ENCODE measurements at places on chromosomes 7 and 10.

DNA sequence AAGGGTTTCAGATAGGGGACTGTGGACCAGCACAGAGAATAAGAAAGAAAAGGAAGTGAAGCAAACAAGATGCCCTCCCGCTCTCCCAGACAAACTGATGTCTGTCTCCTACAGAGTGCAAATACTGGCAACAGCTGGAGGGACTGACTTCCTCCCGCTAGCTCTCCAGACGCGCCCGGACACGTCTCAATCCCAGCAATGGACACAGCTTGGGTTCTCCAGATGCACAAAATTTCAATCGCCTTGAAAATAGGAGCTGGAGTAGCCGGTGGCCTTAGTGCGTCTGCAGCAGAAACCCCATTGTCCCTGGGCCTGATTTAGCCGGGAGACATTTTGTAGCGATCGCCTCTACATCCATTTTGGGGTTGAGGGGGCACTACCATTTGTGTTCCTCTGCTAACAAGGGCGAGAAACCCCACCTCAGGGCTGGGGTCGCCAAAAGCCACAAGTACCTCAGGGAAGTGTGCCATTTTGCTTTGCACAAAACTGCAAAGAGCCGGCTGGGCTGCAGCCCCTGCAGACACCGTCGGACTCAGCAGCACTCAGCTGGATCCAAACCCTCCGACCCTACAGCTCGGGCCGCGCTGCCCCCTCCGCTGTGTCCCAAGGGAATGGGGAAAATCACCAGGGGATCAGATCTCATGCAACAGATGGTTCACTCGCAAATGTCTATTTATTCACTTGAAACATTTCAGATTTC is 5.9 kb downstream of the CPA2 start:
- DNase-seq, result no peak

GRCh38 chr10:106133451-106133850 is 1031.1 kb downstream of the SORCS1 start:
- DNase-seq, result no peak

DNA sequence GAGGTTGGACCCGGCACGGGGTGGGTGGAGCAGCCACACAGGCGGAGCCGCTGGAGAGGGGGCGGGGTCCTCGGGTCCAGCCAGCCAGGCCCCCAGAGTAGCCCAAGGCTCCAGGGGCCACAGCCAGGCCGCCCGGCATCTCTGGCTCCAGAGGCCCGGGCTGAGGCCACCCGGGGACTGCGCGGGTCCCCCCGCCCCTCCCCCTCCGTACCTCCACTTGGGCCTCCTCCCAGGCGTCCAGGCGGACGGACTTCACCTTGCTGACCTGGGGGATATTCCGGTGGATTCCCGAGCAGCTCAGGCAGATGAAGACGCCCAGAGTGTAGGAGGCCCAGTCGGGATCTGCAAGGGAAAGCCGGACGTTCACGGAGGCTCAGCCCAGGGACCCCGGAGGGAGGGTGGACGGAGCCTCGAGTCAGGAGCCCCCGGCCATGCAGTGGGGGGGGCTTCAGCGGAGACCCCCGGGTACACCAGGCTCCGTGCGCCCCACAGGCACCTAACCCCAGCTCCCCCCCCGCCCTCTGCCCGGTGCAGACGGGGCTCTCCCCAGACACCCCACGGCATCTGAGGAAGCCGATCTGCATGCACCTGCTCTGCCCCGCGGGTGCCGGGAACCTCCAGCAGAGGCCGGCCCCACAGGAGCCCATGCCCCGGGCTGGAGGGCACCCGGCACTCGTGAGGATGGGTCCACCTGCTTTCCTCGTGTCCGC is 19.2 kb downstream of the ADAP1 start:
- DNase-seq, result peak; percentile 10

DNA sequence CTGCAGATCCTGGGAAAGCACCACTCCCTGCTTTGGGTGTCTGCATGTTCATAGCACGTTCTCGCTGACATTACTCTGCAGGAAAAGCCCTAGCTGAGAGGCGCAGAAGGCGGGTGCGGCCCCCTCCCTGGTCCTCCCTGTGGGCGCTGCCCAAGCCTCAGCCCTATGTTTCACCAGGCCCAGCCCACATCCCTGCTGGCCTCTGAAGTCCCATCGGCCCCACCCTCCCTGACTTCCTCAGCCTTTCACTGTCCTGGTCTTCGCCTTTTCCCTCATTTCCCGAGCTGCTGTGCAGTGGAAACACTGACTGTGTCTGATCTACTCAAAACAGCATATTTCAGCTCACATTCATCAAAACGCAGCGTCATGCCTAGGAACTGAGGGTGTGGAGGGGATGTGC is 36.3 kb upstream of the DIP2C start:
- no peak for DNase-seq

DNA sequence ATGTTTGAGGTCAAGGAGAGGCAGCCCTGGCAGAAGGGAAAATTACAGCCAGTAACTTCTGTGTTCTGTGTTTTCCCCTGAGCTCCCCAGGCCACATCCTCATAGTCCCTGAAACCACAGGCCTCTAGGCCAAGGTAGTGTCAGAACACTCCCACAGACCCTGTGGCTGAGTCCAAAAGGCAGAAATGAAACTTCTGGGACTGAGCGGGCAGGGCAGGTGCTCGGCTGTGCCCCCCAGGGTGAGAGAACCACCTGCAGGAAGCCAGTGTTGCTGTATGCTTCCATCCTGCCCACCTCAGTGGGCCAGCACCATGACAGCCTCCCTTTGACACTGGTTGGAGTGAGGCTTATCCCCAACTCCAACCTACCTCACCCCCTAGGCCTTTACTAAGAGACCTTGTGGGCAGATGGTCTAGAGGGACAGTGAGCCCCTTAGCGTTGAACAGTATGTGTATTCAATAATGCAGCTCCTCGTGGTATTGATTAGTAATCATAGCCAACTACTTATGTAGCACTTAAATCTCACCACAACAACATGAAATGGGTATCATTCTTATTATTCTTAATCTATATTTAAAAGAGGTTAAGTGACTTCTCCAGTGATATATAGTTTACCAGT is 30.3 kb downstream of the PIK3CG start:
- no peak for DNase-seq

DNA sequence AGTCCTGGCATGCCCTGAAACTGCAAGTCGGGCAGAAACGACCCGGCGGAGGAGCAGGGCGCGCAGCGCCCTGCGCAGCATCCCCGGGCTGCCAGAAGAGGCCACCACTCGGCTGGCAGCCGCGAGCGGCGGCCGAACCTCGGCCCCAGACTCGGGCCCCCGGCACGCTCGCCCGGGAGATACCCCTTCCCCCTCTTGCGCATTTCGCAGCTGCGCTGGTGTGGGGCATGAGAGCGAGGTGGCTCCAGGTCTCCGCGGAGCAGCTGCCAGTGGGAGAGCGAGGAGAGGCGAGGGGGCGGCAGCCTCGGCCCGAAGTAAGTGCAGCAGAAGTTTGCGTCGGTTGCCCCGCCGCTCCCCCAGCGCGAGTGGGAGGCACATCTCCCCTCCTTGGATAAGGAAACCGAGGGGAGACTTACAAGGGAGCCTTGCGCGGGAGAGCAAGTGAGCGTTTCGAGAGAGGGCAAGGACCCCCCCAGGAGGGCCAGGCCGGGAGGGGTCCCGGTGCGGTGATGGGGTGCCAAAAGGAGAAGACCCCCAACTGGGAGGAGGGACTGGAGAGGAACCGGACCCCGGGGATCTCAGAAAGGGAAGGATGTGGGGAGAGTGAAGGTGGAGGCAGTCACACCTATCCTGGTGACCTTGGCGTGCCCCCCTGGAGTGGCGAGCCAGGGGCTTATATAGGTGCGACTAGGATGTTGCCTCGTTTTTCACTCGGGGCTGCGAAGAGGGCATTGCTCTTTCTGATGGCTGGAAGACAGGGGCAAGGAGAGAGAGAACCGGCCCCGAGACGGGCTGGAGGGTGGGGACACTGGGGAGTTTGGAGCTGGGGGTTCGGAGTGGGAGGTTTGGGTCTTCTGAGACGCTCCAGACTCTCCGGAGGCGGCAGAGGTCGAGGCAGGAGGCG is 256.3 kb downstream of the OTUD1 start:
- no peak for DNase-seq

- peak; percentile 91 for DNase-seq
Measured at GRCh38 chr10:80158598-80159127, 26.1 kb downstream of the PLAC9 start.

- no peak for DNase-seq
Measured at GRCh38 chr7:85392789-85393188, 205.9 kb upstream of the SEMA3D start.

- DNase-seq, result no peak
Measured at GRCh38 chr10:88439932-88440331, 143.2 kb downstream of the RNLS start.

Measured in right cardiac atrium (tissue), 5 donors.